Cortex of kidney (tissue), 1 donor: ENCODE measurements at places on chromosomes 4 and X.

- DNase-seq: no peak
Measured at GRCh38 chr4:6278801-6279197, 9.1 kb downstream of the WFS1 start.

DNA sequence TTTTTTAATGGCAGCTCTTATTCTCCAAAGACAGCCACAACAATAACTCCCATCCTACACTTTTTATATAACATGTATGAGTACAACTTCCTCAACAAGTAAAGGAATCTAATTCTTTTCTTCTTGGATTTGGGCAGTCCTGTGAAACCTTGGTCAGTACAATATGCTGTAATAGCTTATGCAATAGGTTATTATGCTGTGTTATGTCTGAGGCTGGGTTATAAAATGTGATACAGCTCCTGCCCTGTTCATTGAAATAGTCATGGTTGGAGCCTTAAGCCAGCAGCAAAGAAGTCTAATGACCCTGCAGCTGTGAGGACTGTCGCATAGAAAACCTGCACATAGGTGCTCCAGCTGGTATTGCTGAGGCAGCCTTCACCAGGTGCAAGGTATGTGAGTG, 215.8 kb upstream of the RASGEF1B start:
- DNase-seq: no peak

DNA sequence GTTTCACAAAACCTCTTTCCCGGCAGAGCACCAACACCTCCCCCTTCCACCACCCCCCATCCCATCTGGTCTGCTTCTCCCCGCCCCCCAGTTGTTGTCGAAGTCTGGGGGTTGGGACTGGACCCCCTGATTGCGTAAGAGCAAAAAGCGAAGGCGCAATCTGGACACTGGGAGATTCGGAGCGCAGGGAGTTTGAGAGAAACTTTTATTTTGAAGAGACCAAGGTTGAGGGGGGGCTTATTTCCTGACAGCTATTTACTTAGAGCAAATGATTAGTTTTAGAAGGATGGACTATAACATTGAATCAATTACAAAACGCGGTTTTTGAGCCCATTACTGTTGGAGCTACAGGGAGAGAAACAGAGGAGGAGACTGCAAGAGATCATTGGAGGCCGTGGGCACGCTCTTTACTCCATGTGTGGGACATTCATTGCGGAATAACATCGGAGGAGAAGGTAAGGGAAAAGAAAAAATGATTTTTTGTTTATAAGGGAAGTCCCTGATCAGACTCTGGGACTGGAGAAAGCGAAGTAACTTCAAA, at the start of gene PDGFRA:
Gene PDGFRA, plus strand, starts transcription at position 333 of the 541 bp plus-strand sequence. CDS start 29,476 bp downstream, outside the sequence.
- DNase-seq: no peak

DNA sequence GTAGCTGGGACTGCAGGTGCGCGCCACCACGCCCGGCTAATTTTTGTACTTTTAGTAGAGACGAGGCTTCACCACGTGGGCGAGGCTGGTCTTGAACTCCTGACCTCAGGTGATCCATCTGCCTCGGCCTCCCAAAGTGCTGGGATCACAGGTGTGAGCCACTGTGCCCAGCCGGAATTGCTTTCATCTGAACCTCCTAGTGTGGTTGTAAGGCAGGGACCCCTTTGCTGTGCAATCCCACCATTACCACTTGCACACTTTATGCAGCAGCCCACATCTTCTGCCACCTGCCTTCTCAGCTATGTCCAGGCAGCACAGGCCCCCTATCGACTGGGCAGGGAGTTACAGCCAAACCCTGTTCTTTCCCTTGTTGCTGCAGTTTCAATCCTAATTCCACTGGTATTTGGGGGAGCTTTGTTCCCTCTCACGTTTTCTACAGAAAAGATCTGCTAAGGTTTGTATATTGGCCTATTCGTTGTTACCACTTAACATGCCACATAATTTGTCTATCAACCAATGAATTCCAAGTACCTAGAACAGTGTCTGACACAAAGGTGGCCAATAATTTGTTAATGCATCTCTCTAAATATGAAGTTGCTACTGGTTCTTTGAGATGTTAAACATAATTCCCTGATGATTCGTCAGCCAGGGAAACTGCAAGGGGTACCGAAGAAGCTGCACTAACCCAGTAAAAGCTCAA, 6.5 kb downstream of the RPL39 start:
- no peak for DNase-seq

DNA sequence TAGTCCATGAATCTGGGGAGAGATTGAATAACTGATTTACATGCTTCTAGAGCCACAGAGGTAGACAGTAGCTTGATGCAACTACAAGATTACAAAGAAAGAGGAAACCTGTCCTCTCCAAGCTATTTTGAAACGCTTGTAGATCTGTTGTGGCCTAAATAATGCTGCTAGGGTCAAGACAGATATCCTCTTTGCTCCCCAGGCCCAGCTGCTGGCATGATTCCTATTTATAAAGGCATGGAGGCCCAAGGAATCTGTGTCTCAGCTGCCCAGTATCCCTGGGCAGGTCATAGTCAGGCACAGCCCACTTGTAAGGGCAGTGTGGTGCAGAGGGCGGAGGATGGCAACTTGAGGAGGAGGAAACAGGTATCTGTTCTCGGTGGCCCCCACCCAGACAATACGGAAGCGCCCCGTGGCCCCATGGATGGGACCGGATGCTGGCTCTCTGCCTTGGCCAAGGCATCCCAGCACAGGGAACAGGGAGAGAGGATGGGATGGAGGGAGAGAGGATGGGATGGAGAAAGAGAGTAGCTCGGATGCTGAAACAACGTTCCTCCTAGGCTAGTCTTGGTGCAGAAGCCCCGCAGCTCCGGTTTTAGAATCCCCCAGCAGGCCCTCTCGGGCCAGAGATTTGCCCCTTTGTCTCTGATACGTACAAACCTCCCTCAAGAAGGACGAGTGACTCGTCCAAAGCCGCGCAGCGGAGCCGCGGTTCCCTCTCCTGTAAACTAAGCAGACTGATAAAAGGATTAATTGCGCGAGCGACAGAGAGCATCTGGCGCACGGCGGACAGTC, 767 bp upstream of the SMIM20 start:
- no peak for DNase-seq
